ENCODE measurements at places on chromosomes 4 and X.

DNA sequence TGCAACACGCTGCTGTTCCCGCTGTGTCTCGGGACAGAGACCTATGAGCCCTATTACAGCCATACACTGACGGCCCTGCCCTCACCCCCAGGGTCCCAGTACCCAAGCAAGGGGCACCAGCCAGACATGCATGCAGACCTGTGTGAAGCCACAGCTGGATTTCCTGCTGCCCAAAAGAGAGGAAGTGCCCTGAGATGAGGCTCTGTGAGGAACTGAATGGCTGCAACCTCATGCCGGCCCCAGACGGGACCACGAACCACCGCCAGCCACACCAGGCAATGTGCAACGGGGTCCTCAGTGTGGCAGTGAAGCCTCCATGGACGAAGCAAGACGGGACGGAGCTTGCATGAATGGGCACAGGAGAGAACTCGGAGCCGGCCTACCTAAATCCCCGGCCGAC is 21.1 kb downstream of the CTBP1 start:
- no peak for DNase-seq

DNA sequence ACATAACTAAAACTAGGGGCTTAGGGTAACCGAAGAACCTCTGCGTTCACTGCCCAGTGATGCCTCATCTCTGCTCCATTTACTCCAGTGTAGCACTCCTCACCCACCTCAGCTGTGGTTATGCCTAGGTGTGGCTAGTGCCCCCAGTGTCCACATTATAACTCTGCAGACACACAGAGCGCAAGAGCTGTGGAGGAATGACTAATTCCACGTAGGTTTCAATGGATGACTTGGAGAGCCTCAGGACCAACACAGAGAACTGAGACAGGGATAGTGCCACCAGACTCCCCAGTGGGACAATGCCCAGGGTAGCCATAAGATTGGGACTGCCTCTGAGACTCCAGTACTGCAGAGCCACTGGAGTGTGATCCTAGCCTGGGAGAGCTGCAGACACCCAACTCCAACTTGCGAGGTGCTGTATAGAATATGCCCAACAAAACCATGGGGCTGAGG is 542.4 kb upstream of the DIPK2B start:
- DNase-seq, result peak; percentile 76

DNA sequence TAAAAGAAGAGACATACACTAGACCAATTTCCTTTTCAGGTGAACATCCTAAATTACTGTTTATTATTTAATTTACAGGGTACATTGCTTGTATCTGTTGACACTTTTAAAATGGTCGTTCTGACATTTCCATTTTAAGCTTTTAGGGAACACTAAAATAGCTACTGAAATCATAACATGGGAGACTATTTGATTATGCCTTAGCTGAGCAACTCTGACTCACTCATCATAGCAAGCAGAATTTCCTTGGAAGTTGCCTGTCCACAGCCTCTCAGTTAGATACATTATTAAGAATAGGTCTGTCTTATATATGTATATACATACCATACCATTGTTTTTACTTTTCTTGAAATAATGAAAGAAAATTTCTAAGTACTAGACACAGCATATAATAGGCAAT is 22.0 kb downstream of the GUCY1B1 start:
- DNase-seq, result peak; percentile 38

- peak; percentile 30 for DNase-seq
Observed at GRCh38 chrX:107565931-107566603, 62.2 kb upstream of the PRPS1 start.

DNA sequence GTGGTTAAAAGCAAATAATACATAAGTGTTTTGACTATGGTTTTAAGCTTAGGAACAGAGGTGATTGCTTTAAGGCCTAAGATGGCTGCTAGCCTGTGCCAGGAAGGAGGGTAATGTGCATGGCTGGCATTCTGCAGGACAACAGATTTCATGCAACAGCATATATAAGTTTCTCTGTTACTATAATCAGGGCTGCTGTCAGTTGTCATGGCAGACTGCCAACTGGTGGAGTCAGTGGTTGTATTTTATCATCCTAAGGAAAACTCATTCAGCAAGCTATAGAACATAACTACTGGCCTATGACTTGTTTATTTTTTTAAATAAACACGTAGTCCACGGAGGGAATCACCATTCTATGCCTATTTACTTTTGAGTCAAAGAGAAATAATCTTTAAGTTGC is 77.7 kb upstream of the DCAF8L1 start:
- no peak for DNase-seq

DNA sequence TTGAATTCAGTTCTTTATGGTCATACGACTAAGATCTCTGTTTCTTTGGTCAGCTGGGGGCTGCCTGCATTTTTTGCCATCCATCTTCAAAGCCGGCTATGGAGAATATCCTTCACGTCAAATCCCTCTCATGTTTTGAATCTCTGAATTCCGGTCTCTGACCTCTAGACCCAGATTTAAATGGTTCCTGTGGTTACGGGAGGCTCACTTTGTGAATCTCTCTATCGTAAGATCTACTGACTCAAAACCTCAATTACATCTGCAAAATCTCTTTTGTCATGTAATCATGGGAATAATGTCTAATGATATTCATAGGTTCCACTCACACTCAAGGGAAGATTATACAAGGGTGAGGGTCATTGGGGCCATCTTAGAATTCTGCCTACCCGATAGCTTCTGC is 5.7 kb upstream of the MPC1L start:
- DNase-seq, result no peak

- DNase-seq, result no peak
Observed at GRCh38 chr4:128221586-128221985, 66.0 kb downstream of the PGRMC2 start.

GRCh38 chrX:38891641-38892413 is 90.6 kb downstream of the MID1IP1 start:
- DNase-seq, result peak; percentile 67

- DNase-seq, result no peak
Observed at GRCh38 chr4:43357252-43357974, 464.9 kb downstream of the GRXCR1 start.

DNA sequence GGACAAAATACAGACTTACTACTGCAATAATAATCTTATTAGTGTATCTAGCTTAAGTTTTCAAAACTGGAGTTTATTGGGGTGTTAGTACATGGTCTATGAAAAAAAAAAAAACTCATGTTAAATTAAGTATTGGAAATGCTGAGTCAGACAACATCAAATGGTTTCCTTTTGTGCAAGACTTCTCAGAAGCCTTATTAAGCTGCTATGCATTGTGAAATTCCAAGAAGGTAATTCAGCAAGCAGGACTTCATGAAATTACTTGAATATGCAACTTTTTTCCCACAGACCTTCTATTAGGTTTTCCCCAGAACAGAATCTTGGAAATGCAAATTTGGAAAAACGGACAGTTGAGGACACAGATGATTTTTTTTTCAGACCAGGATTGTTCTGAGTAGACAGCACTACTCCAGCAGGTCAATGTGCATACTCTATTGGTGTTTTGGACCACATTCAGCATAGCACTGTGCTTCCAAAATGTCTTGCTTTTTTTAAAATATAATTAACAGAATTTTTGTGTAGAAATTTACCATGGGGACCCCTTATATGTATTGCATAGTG is 568.8 kb upstream of the TENM3 start:
- peak; percentile 32 for DNase-seq

- no peak for DNase-seq
Observed at GRCh38 chrX:6891404-6891803, 256.1 kb upstream of the STS start.

- no peak for DNase-seq
Observed at GRCh38 chr4:78370631-78371372, 180.8 kb upstream of the ANXA3 start.

All from HCEC 1CT (cell line).